ENCODE measurements at places on chromosomes 11 and 22.

DNA sequence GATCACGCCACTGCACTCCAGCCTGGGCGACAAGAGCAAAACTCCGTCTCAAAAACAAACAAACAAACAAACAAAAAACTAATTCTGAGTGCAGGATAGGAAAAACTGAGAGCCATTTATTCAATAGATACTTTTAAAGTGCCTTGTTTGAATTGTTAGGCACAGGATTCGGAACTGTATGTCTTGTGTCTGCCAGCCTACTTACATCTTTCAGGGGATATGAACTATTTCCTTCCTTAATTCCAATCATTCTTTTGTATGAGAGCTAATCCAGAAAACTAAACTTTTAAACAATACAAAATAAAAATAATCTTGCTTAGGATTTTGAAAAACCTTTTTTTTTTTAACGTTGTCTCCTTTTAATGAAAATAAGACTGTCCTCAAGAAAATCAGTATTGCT, 12.6 kb downstream of the UVRAG start:
- no peak for DNase-seq

DNA sequence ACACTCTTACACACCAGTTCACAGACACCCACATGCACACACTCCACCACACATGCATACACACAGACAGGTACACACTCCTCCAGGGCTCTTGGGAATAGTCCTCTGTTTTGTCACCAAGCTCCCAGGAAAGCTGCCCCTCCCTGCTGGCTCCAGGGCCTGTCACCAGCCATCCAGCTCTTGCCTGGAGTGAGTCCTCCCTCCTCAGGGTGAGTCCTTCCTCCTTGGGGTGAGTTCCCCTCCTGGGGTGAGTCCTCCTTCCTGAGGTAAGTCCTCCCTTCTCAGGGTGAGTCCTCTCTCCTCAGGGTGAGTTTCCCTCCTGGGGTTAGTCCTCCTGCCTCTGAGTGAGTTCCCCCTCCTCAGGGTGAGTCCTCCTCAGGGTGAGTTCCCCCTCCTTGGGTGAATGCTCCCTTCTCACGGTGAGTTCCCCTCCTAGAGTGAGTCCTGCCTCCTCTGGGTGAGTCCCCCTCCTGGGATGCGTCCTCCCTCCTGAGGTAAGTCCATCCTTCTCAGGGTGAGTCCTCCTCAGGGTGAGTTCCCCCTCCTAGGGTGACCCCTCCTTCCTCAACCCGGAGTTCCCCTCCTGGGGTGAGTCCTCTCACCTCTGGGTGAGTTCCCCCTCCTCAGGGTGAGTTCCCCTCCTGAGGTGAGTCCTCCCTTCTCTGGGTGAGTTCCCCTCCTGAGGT, 100.6 kb upstream of the FGF3 start:
- DNase-seq, result no peak

DNA sequence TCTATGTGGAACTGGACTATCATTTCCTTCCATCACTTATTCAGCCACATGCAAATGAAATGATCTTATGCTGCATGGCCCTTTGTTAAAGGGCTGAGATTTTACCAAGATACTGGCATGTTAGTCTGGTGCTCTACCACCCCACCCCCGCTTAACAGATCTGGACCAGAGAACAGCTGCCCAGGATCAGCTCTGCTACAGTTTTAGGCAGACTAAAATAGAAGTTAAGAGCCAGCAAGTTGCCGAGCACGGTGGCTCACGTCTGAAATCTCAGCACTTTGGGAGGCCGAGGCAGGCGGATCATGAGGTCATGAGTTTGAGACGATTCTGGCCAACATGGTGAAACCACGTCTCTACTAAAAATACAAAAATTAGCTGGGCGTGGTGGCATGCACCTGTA, 4.6 kb downstream of the DDB1 start:
- DNase-seq, result no peak

GRCh38 chr11:112540261-112540660, 279.6 kb upstream of the PLET1 start:
- no peak for DNase-seq

- no peak for DNase-seq
Measured at GRCh38 chr11:117519170-117519569, 191.5 kb downstream of the CEP164 start.

- no peak for DNase-seq
Measured at GRCh38 chr11:44585421-44585820, 20.0 kb downstream of the CD82 start.

- DNase-seq, result no peak
Measured at GRCh38 chr22:37601540-37602442, 6.8 kb upstream of the GGA1 start.

- DNase-seq, result no peak
Measured at GRCh38 chr11:63862923-63863322, 24.0 kb downstream of the MARK2 start.

DNA sequence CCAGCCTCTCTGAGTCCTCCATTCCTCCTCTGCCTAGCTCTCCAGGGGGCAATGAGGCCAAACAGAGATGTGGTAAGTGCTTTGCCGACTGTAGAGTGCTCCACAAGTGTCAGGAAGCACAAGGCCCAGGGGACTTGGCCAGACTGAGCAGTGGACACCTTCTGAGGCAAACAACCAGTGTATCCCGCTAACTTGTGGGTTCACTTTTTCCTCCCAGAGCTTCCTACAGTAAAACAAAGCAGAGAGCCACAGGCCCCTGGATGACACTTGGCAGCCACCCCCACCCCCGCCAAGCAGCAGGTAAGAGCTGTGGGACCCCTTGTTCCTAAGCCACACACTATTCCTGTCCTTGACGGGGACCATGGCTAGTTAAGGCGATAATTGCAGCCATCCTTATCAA, 160.9 kb downstream of the CACNA1I start:
- no peak for DNase-seq

- no peak for DNase-seq
Measured at GRCh38 chr11:134577751-134578395, 165.8 kb upstream of the B3GAT1 start.

- DNase-seq, result peak; percentile 79
Measured at GRCh38 chr11:121467965-121468364, 15.2 kb upstream of the SORL1-AS1 start.

GRCh38 chr22:45185718-45186514, 22.2 kb downstream of the NUP50 start:
- DNase-seq, result no peak
